Pulmonary artery endothelial cell (primary cell): ENCODE measurements at places on chromosomes 7 and 10.
A peak's percentile ranks its signal among the peaks of the same experiment; 100 is the strongest.

GRCh38 chr7:14720785-14721184 is 181.8 kb downstream of the DGKB start:
- DNase-seq: no peak

DNA sequence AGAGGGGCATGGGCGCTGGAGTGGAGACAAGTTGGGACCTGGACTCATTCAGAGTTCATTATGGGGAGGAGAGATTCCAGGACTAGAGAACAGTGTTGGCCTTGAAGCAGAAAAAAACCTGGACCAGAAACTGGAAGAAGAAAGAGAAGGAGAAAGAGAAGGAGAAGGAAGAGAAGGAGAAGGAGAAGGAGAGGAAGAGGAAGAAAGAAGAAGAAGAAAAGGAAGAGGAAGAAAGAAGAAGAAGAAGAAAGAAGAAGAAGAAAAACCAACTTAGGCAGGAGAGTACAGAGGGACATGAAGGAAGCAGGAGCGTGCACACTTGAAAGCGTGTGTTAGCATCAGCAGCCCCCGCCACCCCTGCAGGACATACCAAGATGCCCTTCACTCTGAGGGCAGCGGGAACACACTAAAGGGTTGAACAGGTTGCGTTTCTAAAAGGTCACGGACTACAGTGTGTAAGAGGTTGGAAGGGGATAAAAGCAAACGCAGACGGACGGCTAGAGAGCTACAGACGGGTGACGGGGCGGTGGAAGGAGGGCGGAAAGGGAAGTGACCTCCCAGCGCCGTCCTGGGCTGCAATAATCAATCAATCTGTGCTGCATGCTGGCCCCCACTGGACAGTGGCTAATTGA is 95.3 kb downstream of the SEC61G start:
- no peak for DNase-seq

DNA sequence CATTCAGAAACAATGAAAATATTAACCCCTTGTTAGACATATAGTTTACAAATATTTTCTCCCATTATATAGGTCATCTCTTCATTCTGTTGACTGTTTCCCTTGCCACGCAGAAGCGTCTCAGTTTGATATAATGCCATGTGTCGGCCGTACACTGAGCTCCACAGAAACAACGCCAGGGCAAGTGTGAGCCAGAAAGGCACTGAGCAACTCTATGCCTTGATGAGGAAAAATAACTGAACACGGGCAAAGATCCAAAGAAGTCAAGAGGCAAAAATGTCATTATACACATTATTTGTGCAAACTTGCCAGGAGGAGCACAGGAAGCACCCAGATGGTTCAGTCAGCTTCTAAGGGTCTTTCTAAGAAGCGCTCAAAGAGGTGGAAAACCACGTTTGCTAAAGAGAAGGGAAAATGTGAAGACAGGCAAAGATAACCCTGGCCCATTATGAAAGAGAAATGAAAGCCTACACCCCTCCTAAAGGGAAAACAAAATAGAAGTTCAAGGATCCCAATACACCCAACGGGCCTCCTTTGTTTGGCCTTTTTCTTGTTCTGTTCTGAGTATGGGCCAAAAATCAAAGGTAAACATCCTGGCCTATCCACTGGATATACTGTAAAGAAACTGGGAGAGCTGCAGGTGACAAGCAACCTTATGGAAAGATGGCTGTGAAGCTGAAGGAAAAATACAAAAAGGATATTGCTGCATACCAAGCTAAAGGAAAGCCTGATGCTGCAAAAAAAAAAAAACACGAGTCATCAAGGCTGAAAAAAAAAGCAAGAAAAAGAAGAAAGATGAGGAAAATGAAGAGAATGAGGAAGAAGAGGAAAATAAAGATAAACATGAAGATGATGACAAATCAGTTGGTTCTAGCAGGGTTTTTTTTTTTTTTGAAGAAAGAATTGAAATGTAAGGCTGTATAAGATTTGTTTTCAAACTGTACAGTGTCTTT is 15.5 kb downstream of the ARHGAP12 start:
- DNase-seq: no peak

DNA sequence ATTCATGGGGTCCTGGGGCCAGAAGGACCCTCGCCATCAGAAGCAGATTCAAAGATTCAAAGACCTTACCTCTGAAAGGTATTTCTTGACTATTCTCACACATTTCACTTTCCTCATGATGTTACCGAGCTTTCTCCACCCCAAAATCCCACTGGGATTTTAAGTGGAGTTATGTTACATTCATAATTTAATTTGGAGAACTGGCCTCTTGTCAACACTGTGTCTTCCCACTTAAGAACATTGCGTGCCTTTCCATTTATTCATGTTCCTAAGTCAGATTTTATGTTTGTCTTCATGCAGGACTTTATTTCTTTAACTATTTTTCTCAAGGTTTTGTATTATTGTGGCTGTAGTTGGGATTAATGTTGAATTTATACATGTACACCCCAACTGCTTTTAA is 123.5 kb upstream of the BMPER start:
- DNase-seq: no peak

- DNase-seq: no peak
Observed at GRCh38 chr10:68536973-68537372, 9.7 kb upstream of the SLC25A16 start.

GRCh38 chr7:43646603-43647338 is 63.9 kb downstream of the STK17A start:
- DNase-seq: no peak

- no peak for DNase-seq
Observed at GRCh38 chr7:131249003-131249402, 78.7 kb upstream of the MKLN1 start.

DNA sequence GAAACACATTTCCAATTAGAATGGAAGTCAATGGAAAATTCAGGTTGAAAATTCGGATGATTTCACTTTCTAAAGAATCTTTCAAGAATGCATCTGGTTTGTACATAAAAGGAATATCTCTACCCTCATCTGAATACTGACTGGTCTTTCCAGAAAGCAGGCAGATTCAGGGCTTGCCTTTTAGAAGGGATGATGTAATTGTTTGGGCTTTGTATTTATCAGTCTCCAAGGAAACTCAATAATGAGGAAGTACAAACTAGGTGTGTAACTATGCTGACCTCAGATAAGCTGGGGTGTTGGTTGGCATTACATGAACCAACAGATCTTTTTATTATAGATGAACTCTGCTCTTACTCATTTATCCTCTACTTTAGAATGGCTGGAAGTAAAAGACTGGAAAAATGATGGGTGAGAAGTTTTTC is 24.1 kb downstream of the PDLIM1 start:
- peak; percentile 90 for DNase-seq

- no peak for DNase-seq
Observed at GRCh38 chr7:46155367-46155766, 234.3 kb upstream of the IGFBP3 start.

GRCh38 chr7:130875901-130876300 is 141.9 kb upstream of the KLF14 start:
- DNase-seq: no peak

DNA sequence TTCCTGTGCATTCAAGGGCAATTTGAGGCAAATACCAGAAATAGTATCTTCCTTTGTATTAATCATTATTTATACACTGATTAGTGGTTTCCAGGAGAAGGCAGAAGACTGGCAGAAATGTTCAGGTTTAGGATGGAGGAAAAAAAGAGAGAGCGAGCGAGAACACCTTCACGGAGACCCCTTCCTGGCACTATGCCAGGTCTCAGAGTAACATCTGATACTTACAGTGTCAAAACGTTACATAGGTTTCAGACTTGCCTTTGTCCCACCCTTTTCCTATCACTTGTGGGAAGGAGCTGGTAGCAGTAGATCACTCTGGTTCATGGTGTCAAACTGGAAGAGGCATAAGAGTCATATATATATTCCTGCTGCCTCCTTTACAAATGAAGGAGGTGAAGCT is 652 bp downstream of the OR2A12 start:
- no peak for DNase-seq

DNA sequence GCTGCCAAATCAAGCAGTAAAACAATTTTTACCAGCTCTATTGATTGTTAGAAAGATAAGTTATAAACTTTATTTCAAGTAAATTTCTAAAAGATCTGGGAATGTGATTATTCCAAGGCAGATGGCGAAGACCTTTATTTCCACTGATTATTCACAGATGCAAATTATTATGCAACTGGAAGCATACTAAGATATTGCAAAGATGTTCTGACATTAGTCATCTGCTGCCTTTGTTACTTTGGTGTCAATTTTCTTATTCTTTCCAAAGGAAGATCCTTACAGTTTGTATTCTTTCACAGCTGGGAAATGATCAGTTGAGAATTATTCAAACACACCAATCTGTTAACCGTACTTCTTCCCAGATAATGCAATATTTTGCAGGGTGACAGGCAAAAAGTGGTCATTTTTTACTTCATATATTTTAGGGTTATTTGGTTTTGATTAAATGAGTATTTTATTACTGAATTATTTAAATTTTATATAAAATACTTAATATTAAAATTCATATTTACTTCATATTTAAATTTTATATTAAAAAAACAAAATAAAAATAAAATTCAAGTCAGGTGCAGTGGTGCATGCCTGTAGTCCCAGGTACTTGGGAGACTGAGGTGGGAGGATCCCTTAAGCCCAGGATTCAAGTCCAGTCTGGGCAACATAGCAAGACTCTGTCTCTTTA is 171.3 kb downstream of the FZD1 start:
- no peak for DNase-seq

- DNase-seq: no peak
Observed at GRCh38 chr7:110759069-110759468, 331.9 kb upstream of the LRRN3 start.

GRCh38 chr7:139772115-139772514 is 5.7 kb downstream of the HIPK2 start:
- DNase-seq: no peak

- no peak for DNase-seq
Observed at GRCh38 chr10:62390497-62391176, 16.5 kb downstream of the ZNF365 start.

DNA sequence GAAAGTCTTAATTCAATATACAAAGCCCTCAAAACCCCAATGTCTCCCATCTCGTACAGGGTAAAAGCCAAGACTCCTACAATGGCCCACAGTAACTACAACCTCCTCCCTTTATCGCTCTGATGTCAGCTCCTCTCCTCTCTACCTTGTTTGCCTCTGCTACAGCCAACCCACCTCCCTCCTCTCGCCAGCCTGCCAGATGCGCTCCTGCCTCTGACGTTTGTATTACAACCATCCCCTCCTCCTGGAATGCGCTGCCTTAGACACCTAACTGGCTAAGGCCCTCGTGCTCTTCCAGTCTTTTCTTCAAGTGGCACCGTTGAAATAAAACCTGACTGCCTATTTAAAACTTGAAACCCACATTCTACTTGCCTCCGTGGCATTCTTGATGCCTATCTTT is 115.3 kb upstream of the MYO3A start:
- no peak for DNase-seq

DNA sequence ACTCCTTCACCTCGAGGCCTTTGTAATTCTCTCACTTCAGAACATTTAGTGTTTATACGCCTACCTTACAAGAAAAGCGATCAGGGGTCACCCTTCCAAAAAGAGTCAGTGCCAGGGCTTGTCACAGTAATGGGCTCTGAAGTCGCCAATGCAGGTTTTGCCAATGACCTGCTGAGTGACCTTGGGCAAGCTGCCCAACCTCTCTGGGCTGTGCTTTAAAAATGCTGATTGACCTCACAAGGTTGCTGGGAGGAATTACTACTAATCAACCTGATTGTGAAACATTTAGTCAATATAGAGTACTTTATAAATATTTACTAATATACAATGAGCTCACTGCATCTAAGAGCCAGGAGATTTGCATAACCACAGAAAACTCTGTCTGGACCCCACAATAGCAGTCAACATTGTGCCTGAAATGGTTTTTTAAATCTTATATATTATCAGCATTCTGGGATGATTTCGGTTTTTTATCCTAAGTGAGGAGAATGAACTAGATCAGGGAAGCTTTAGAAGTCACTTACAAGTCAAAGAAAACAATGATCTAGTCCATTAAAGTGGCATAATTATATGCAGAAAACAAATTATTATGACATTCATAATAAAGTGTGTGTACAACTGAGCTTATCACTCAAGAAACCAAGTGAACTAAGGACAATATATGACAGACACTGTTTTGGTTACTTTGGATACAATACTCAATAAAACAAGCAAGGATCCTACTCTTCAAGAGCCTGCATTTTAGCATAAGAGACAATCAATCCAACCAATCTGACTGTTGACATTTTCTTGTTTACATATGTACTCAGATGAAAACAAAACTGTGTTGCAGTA is 290.5 kb downstream of the SORCS1 start:
- DNase-seq: no peak

- no peak for DNase-seq
Observed at GRCh38 chr7:6268907-6269306, 3.5 kb downstream of the CYTH3 start.

- DNase-seq: no peak
Observed at GRCh38 chr7:1026721-1027161, 17.6 kb upstream of the GPR146 start.

- DNase-seq: no peak
Observed at GRCh38 chr10:51030480-51030879, 43.8 kb upstream of the PRKG1 start.

GRCh38 chr10:33390046-33390445 is 55.6 kb upstream of the NRP1 start:
- no peak for DNase-seq

GRCh38 chr10:97921581-97922021 is 72.0 kb downstream of the GOLGA7B start:
- DNase-seq: no peak

DNA sequence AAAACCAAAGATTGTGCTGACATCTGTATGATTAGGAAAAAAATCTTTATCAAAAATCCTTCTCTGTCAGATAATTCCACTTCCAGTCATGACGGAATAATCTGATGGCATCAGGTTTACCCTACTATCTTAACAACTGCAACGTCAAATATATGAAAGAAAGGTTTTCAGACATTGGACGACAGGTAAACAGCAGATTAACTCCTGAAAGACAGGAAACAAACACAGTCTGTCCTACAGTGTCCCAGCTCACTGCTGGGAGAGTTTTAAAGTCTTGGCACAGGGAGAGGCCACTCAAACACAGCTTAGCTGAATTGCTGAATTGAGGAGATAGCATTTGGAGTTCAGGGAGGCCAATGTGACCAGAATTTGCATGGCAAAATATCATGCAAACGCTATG is 186.3 kb upstream of the KCTD7 start:
- no peak for DNase-seq

DNA sequence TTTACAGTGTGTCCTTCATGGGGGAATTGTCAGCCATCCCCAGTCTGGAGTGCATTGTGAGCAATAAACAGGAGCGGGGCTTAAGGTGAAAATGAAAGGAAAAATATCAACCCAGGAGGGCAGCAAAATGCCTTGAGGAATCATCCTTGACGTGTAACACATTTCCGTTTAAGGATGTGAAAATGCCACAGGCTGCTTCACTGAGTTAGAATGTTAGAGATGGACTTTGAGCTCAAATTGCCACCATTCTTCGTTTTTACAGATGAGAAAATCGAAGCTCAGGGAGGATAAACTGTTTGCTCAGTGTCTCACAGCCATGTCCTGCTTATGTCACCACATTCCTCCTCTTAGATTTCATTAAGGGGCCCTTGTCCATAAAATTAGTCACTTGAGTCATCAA is 23.1 kb downstream of the SORCS3 start:
- no peak for DNase-seq

- no peak for DNase-seq
Observed at GRCh38 chr10:119655566-119656001, 4.4 kb downstream of the BAG3 start.

GRCh38 chr10:13118784-13119410 is 18.9 kb downstream of the OPTN start:
- DNase-seq: no peak
